Gastroesophageal sphincter (tissue), 4 donors: ENCODE measurements at places on chromosomes 2 and 18.

DNA sequence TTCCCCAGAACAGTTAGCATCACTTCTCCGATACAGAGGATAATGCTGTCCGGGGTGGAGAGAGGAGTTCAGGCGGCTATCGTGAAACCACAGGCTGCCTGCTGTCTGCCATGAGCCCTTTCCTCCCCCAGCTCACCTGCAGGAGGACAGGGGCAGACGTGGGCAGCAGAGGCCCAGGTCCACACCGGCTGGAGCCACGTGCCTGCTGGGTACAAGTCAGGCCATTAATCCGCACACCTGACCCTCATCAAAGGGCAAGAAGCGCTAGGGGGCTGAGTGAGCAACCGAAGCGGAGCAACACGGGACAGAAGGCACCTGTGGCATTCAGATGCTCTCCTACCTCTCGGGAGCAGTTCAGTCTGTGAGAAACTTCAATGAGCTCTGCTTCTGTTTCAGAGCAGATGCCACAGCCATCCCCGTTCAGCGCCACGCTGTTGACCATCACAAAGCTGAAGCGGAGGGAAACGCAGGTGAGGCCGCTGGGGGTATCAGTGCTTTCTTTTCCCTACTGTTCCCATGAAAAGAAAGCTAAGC is 21.5 kb downstream of the MPPE1 start:
- no peak for ATAC-seq

DNA sequence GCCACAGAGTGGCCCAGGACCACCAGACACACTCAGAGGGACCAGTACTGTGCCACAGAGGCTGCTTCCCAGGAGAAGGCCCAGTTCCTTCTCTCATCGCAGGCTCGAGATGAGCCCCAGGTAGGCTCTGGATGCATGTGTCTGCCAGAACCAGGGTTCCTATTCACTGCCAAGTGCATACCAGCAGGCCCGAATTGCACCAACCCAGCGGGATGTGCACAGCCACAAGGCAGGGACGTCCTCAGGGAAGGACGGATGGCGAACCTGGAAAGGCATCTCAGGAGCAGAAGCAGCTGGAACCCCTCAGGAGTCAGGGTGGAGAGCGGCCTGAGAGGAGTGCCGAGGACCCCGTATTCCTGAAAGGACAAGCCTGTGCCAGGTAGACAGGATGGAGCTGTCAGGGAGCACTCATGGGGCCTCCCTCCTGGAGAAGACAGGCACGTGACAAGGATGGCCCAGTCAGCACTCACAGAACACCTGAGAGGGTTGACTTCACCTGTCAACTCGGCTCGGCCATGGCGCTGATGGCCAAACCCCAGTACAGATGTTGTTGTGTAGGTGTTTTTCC is 73.7 kb downstream of the PTGR3 start:
- ATAC-seq, result no peak

DNA sequence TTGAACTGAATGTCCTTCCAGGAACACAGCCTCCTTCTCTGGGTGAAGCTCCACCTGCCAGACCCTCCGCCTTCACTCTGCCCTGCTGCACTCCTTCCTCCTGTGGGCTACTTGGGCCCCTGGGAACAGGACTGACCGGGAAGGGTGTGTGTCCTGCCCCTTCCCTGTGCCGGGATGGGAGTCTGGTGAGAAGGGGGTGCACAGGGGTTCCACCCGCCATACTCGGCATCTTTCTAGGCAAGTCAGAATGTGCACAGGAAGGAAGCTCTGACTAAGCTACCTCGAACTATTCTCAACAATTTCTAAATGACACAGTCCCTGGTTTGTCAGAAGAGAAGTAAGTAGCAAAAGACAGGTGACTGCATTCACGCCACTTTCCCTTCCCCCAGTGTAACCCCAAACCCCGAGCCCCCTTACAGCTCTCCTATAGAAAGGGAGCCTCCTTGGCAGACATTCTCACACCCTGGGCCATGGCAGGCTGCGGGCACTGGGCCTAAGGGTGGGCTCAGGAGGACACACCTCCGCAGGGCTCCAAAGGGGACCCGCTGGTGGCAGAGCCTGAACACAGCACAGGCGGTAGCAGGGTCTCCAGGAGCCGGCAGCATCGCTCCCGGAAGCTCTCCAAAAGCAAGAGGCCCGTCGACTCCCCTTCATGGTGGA is 184.1 kb downstream of the HDAC4 start:
- ATAC-seq, result no peak

GRCh38 chr18:13592246-13592645 is 134.1 kb downstream of the FAM210A start:
- no peak for ATAC-seq

DNA sequence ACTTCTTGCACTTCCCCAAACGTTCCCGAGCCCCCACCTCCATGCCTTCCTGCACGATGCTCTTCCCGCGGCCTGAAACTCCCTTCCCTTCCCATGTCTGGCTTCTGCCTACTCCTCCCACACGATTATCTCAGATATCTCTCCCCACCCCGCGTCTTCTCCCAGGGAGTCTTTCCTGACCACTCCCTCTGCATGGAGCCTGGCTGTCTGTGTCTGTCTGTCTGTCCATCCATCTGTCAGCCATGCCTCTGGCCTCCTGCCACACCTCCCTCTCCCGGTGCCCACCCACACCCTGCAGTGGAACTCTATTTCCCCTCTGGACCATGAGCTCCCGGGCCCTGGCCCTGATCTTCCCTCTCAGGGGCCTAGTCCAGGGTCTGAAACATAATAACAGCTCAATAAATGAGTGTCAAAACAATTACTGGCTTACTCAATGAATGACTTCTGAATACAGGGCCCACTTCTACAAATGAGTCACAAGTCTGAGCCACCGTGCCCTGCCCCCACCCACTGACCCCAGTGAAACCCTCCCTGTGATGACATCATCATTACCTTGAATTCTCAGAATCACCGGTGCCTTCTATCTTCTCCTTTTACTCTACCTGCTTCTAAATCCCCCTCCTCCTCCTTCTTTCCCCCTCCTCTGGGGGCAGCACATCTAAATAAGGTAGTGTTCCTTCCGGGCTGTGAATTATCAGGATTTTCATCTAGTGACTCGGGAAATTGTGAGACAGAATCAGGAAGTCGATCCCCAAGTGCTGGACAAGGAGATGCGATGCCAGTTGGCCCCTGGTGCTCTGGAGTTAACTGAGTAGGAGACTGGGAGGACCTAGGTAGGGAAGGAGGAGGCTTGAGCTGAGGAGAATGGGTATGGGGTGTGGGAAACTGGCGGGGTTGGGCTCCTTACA is 46.1 kb upstream of the PLB1 start:
- no peak for ATAC-seq

DNA sequence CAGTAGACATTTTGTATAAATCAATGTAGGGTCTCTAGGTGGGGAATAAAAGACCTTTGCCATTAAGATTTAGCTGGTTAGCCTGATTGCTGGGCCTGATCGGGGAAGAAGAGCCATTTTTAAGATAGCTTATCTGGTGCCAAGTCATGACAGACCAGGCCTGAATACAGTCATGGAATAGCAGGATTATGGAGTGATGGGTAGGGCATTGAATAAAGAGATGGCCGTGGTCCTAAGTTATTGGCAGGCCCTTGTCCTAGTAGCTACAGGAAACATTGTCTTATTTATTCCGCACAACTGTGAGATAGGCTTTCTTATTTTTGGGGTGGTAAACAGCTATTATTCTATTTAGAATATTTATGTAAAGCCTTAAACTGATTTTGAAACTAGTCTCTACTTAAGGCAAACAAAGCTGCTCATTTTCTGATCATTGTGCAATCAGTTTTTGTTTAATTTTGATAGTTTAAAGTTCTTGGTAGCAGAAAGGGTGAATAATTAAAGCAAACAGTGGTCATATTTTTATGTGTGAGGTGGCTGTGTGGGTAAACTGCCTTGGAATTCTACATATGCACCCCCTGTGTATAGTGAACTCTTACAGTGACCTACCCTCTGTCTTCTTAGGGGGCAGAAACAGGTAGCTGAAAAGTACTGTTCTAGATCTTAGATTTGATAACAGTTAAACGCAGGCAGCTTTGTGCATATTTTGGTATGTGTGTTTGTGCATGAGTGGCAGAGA is 22.6 kb downstream of the ZNF236 start:
- ATAC-seq, result no peak

DNA sequence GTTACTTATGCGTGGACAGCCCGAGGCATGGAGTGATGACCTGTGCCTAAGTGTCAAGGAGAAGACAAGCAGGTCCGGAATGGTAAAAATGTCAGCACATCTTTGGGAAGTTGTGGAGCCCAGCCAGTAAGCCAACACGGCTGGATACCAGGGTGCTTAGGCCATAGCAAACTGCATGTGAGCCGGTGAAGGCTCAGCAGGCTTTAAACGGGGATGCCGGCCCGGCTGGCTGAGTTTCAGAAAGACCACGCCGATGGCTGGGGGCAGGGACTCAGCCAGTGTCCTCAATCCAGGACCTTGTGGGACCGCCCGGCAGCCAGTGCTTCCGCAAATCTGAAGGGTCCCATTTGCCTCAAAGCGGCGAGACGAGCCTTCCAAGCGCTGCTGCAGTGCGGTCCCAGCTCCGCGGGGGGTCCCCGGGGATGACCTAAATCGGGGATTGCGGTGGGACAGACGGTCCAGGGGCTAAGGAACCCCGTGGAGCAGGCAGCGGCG is 946 bp upstream of the AGAP1 start:
- ATAC-seq, result no peak

- ATAC-seq, result no peak
Observed at GRCh38 chr2:233705911-233706506, 6.7 kb upstream of the UGT1A5 start.

GRCh38 chr2:70888366-70888922 is 47.3 kb upstream of the ATP6V1B1 start:
- ATAC-seq, result no peak

DNA sequence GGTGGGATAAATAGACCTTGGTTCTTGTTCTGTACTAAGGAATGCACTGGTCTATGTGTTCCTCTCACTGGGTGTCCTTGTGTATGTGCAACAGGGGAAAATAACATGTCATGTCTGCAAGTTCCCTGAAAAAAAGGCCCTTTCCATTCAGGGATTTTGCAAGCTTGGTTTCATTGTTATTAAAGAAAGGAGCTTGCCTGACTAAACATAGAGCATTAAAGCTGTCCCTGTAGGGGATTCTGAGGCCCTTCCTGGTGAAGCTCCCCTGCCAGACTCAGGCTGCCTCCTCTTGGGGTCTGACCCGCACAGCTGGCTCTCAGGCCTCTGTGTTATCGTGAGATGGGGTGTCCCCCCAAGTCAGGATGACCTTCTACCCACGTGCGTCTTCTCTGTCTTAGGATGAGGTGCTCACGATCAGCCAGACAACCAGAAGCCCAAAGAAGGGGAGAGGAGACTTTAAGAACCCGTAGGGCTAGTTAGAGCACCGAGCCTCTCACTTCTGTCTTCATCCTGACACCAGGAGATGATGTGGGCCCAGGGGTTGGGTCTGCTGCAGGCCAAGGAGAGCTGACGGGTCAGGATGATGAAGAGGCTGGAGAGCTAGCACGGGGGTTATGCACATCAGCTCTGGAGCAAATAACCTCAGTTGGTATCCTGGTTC is 21.2 kb downstream of the CAPG start:
- no peak for ATAC-seq

- ATAC-seq, result no peak
Observed at GRCh38 chr2:8626572-8626971, 55.3 kb upstream of the ID2 start.

GRCh38 chr2:84687498-84688149 is 171.3 kb downstream of the DNAH6 start:
- ATAC-seq, result no peak

DNA sequence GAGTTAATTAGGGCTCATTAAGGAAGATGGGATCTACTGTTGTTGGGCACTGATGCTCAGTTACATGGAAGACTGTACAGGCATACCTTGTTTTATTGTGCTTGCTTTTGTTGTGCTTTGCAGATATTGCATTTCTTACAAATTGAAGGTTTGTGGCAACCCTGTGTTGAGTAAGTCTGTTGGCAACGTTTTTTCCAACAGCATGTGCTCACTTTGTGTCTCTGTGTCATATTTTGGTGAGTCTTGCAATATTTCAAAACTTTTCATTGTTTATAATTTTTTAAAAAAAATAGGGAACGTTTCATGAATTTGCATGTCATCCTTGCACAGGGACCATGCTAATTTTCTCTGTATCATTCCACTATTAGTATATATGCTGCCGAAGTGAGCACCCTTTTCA is 15.6 kb downstream of the PHLPP1 start:
- no peak for ATAC-seq

DNA sequence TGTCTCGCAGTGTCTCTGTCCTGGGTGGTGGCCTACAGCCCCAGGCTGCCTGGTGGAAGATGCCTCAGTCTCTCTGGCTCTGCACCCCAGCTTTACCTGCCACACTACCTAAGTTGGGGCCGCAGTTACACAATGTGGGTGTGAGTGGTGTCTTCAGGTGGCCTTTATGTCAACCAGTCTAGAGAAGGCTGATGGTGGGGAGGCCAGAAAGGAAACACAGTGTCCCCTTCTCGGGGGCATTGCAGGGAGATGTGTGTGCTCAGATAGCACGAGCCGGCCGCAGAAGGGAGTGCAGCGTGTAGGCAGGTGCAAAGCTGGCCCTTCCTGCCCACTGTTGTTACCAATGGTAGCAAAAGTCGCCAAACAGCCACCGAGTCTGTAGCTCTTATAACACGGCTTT is 216.1 kb downstream of the SH3RF3 start:
- no peak for ATAC-seq

DNA sequence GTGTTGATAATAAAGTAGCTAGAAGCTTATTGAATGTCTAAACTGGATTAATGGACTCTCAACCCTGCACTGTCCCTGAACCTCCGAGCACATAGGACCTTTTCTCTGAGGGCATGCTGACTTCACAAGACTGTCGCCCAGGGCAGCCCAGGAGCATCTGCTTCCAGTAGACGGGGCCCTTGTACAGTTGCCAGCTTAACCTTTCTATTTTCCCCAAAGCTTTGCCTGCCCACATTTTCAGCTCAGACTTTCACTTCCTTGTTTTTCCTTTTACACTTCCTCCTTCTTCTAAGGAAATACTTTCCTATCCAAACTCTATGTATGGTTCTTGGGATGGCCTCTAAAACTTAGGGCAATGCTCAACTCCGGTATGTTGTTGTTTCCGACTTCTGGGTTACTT is 1.3 kb downstream of the VWA3B start:
- ATAC-seq, result no peak

GRCh38 chr2:50143822-50144575 is 887.9 kb downstream of the NRXN1 start:
- peak; percentile 62 for ATAC-seq

GRCh38 chr2:190794377-190794776 is 86.2 kb upstream of the GLS start:
- no peak for ATAC-seq
